ENCODE measurements at places on chromosomes 3 and 15. TPM values are rescaled to one million over a fixed set of nuclear protein-coding genes. Genes with fewer than 3 reads are reported as not detected.

- DNase-seq, result no peak
Measured at GRCh38 chr3:185737740-185738680, 86.8 kb downstream of the IGF2BP2 start.

DNA sequence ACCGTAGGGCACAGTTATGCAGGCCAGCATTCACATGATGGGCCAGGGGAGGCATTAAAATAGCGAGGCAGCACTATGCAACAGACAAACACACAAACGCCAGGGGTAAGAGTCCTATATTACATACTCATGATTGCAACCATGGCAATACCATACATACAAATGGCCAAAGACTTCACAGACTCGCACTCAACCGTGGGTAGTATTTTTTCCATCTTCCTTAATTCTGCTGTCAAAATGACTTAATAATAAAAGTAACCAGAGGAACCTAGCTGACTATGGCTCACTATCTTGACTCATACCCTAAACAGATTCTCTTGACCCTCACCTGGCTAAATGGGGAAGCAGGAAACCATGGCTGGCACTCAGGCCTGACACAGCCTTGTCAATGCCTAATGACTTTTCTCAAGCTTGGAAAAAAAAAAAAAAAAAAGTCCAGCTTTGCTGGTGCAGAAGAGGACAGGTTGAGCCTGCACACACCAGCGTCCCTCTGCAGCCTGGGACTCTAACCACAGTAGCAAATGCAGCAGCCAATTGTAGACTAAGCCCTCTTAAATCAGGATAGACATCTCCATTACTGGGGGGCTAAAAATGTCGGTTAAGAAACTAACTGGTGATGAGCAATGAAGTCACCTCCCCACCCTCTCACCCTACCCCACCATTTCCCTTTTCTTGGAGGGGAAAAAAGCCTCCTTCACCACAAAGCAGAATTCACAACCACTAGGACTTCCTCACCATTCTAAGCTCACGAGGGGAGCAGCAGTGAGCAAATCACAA, 23.1 kb downstream of the CCDC12 start:
- DNase-seq, result no peak

Gene EFCAB12
- total RNA-seq, result not detected

Gene TMEM108
- 2.6 TPM for total RNA-seq

Gene ZPLD1
- not detected for total RNA-seq

Data from heart right ventricle (tissue), 16 donors.